ENCODE measurements at places on chromosomes 12 and 14.
A peak's percentile ranks its signal among the peaks of the same experiment; 100 is the strongest.

- no peak for DNase-seq
Observed at GRCh38 chr12:131264635-131265034, 310.9 kb downstream of the ADGRD1 start.

GRCh38 chr12:6361834-6362233 is 13.5 kb downstream of the SCNN1A start:
- DNase-seq, result no peak

DNA sequence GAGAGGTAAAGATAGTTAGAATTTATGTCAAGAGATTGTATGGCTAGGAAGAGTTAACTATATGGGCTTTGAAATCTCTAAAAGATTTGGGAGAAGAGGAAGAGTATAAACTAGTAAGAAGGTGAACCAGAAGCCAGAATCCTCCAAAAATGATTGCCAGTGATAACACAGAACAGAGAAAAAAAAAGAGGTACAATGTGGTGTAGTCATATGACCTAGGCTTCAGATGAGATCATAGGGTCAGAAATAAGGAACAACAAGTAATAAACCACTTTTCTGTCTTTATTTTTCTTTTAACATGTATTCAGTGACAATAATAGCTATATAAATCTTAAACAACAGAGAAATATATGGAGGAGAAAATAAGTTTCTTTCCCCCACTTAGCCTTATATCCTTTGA is 2.0 kb upstream of the NECAP1 start:
- no peak for DNase-seq

- DNase-seq, result no peak
Observed at GRCh38 chr12:107645630-107646333, 39.8 kb upstream of the PWP1 start.

DNA sequence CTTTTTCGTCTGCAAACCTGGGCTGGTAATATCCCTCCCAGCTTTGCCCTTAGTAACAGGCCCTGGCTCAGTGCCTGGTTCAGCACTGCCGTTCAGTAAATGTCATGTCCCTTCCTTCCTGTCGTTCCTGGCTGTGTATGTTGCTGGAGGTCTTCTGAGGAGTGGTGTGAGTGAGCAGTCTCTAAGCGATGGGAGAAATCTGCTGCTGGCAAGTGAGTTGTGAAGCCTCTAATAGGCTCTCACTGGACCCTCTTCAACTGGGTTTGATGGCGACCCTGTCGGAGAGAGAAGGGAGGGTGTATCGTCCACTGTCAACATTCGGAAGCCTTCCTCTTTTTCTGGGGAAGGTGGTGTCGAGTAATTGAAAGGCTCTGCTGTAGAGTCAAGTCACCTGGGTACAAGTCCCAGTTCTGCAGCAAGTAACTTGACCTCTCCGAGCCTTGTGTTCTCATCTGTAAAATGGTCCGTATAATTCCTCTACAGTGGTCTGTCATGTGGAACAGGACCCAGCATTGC is 62.8 kb downstream of the HRK start:
- peak; percentile 8 for DNase-seq

GRCh38 chr12:110733089-110733715 is 9.5 kb downstream of the PPP1CC start:
- no peak for DNase-seq

- DNase-seq, result no peak
Observed at GRCh38 chr12:76922866-76923265, 44.0 kb upstream of the CSRP2 start.

- no peak for DNase-seq
Observed at GRCh38 chr14:93135399-93135798, 19.7 kb upstream of the ITPK1 start.

GRCh38 chr12:125070661-125071390 is 5.6 kb downstream of the AACS start:
- DNase-seq, result no peak

DNA sequence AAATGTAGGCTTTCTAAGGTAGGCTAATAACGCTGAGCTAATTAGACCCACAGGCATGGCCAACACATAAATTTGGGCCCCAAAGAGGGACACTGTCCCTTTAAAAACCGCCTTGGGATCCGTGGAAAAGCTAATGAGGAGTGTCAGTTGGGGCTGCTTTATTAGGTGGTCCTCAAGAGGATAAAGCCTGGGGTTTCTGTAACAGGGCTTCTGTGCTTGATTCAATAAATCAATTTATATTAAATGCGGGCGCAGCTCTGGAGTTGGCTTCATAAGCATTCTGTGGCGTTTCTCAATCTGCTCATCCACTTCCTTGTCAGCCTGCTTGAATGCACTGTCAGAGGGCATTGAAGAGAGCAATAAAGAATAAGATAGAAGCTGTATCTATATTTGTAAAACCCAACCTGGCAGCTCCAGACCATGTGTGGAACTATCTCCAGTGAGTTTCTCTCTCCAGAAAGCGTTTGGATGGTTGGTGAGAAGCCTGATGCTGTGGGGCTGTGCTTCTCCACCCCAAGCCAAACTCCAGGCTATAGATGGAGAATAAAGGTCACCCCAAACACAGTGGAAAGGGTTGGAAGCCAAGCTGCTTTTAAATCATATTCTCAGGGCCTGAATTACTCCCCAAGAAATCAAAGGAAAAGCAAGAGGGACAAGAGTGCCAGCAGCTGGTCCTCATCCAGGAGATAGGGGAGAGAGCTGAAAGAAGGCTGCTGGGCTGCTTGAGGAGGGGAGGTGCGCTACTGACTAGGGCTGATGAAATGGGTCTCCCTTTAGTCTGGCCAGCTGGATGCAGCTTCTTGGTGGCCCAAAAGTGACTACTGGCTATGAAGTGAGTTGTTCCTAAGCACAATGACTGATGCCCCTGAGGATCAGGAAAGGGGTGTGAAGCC is 222.0 kb downstream of the PPM1H start:
- no peak for DNase-seq

DNA sequence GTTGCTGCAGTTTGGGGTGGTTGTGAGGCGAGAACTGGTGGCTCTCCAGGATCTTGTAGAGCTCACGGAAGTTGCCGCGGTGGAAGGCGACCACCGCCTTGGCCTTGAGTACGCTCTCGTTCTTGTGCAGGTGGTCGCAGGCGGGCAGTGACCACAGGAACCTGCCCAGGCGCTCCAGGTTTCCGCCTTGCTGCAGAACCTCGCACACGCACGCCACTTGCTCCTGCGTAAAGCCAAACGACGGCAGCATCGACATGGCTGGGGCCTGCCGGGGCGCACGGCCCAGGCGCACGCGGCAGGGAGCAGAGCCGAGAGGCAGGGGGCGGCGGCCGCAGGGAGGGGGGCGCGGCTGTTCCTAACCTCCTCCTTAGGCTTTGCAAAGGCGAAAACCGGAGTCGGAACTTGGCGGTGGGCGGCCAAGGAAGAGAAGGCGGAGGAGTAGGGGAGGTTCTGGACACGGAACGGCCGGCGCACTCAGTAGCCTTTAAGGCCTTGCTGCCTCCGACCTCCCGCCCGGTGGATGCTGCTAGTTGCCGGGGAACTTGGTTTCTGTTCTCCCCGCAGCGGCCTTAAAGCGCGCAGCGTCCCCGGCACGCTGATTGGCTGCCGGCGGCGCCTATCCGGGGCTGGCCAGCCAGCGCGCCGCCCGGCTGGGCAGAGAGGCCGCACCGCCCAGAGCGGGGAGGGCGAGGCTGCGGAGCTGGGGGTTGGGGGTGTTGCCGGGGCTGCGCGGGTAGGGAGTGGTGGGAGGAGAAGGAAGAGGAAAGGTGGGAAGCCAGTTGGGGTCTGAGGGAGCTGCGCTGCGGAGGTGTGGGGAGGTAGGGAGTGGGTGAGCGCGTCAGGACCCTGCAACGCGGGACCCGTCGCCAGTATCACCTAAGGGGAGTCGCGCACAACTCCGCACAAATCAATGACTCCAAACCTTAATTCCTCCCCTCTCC is at the start of gene SIX1:
Gene SIX1 (minus strand): TSS at position 544 of the 941 bp plus-strand sequence. CDS start 288 bp downstream, at position 256.
- peak; percentile 53 for DNase-seq
